ENCODE measurements at places on chromosomes 4 and X.

DNA sequence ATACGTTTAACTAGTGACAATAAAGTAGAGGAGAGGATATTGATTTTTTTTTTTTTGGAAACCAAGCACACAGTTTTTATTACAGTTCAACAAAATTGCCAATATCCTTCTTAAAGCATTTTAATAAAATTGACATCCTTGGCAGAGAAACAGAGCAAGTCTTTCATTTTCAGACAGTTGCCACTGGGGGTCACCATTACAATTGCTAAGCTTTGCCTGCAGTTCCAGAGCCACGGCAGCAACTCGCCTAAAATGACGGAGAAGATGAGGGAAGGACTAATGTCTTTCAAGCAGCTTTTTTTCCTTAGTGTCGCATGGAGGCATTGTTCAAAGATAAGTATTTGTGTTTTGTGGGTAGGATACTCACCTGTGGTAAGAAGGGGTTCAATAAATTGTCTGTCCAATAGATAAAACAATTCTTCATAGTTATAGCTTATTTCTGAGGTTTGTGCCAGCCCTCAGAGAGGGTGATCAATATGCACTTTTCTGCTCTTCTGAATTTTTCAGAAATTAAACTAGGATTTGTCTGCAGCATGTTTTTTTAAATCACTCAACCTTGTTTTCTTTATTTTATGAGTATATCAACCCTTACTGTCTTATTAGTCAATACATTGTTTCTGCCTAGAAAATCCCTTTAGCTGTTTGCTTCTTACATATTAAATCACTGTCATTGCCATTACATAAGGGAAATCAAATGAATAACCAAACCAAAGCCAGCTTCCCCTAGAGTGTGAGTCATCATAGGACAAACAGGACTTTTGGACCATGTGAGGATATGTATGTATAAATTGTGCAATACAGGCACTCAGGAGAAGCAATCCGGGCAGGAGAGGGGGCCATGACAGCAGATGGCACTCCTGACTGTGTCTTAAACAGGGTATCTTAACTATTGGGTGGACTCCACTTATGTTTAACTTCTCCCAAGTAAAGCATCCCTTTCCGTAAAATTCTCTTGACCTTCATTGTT lies 508.1 kb upstream of the ARX start:
- DNase-seq, result no peak

DNA sequence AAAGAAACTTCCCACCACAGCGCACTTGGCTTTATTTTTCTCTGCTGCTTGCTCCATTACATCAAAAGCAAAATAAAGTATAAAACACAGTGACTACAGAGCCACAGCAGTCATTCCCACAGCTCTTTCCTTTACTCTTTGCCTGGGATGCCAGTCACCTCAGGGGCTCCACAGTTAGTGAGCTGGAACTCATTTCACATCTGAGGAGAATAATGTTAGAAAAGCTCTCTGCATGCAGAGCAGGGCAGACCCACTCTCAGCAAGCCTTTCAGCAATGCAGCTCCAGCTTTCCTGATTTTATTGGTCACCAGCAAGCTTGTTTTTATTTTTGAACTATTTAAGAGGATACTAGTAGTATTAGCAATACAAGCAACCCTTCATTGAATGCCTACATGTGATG lies 13.8 kb downstream of the GRXCR1 start:
- no peak for DNase-seq

DNA sequence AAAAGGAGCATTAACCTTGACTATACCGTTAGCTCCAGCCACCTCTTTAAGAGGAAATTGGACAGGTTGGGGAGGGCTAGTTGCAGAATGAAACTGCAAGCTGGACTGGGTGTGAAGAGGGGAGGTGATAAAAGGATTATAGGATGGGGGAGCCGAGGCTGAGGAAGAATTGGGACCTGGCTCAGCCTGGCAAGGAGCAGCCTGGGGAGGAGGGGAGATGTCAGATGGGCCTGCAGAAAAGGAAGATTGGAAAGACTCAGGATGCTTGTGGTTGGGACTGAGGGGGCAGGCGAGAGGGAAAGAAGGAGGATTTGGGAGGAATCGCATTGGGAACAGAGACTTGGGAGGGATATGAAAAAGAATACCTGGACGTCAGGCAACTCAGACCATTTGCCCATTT lies 351.7 kb downstream of the PPP3CA start:
- DNase-seq, result no peak

- DNase-seq, result no peak
Measured at GRCh38 chr4:20255823-20256222, 4.1 kb downstream of the SLIT2 start.

DNA sequence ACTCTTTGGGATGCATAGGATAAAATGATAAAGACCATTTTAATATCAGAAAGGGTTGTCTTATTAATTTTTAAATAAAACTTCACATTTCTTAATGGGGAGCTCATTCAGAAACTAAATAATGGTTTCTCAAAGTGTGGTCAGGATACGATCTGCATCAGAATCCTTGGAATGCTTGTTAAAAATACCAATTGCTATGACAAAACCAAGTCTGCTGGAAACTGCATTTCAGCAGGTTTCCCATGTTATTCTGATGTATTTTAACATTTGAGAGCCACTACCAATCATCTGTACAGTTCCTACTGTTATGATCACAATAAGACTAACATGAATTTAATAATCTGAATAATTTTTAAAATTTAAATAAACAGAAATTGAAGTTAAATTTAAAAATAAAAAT lies 115.1 kb downstream of the SOWAHB start:
- no peak for DNase-seq

DNA sequence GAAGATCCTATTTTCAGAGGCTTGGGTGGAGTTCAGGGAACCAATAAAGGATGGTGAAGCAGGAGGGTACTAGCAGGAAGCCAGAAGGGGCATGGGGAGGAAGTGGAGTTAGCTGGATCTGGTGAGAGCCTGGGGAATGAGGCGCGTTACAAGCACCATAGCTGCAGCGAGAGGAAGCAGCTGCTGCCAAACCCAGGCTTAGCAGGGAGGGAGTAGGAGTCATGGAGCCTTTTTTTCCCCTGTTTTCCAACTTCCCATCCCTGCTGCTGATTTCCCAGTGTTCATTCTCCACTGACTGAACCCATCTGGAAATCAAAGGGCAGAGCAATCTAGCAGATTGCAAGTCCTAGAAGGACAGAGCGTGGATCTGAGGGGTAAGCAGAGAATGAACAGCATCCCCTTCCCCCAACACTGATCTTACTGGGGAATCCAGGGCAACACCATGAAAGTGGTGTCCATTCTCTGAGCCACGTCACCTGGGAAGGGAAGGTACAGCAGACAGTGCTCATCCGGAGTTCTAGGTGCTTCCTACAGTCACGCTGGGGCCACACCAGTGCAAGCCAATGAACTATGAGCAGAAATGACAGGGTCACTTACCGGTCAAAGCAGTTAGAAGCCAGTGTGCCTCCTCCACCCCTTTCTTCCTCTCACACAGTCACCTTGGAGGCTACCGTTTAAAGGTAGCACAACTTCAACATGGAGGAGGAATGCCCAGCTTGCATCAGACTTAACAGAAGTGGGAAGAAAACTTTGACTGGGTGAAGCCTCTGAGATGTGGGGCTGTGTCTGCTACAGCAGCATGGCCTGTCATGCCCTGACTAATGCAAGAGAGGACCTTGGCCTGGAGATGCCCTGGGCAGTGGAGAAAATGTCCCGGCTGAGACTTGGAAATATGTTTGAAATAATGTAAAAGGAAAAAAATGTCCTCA lies 36.7 kb downstream of the SMIM20 start:
- no peak for DNase-seq

DNA sequence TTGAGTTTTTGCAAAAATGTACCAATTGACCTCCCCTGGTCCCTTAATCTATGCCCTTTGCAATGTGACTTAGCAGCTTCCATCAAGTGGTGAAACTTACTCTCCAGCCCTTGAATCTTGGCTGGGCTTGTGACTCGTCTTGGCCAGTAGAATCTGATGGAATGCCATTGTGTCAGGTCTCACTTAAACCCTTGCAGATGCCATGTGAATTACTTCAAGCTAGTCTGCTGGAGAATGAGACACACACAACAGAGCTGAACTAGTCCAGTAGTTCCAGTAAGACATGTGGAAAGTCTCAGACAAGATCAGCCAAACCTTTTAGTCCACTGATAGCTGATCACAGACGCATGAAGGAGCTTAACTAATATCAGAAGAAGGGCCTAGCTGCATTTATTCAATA lies 567.8 kb upstream of the CPEB2 start:
- no peak for DNase-seq
